Activated T-helper 1 cell treated with Interleukin-2 at 50 U/mL for 16 hours (primary cell): ENCODE measurements at places on chromosomes 7 and 10.

DNA sequence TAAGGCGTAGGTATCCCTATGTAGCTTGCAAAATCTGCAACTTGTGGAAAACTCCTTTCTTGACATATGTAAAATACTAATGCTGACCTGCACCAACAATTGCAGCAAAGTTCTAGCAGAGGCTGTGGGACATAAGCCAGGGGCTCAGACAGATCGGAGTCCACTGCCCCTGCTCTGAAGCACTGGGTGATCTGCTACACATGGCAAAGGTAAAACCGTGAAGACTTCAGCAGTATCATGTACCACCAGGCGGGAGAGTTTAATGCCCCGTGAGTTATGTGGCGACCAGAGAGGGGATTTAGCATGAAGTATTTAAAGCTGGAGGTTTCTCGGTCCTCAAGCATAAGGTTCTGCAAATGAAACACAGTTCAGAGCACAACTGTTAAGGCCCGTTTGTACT, 76.4 kb downstream of the ABCC2 start:
- DNase-seq: no peak

GRCh38 chr7:44062180-44062902, 3.0 kb downstream of the PGAM2 start:
- DNase-seq: no peak

- no peak for DNase-seq
Measured at GRCh38 chr10:13213163-13213562, 21.0 kb downstream of the UCMA start.

DNA sequence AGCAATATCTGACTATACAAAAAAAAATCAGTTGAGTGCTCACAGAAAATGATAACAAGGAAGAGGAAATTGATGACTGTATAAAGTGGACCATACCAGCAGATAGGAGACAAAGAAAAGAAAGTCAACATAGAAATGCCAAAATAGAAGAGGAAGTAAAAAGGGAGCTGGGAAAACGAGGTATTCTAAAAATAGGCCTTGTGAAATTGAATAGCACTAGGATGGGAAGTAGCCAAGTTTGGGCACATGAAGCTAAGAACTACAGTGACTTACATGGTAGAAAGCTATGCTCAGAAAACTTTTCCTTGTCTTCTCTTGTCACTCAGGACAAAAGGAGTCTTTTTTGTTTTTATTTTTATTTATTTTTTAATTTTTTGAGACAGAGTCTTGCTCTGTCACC, 76.2 kb upstream of the APBB1IP start:
- no peak for DNase-seq

- no peak for DNase-seq
Measured at GRCh38 chr10:17801507-17801906, 7.6 kb upstream of the MRC1 start.

DNA sequence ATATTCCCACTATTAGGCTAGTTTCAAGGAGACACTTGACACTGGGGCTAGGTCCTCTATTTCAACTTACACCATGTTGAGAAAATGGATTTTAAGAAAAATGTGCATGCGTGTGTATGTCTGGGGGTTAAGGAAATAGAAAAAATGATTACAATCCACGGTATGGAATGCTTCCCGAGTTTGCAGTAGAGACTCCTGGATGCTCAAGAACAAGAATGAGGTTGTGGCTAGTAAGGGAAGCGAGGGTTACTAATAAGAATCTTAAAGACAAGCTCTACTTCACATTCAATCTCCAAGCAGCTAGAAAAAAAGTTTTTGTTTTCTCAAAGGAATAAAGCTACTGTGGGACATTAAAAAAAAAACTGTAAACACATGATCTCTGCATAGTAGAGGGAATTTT, 54.7 kb downstream of the ANK3 start:
- DNase-seq: no peak

GRCh38 chr10:85946713-85947326, 419.8 kb downstream of the GRID1 start:
- no peak for DNase-seq

DNA sequence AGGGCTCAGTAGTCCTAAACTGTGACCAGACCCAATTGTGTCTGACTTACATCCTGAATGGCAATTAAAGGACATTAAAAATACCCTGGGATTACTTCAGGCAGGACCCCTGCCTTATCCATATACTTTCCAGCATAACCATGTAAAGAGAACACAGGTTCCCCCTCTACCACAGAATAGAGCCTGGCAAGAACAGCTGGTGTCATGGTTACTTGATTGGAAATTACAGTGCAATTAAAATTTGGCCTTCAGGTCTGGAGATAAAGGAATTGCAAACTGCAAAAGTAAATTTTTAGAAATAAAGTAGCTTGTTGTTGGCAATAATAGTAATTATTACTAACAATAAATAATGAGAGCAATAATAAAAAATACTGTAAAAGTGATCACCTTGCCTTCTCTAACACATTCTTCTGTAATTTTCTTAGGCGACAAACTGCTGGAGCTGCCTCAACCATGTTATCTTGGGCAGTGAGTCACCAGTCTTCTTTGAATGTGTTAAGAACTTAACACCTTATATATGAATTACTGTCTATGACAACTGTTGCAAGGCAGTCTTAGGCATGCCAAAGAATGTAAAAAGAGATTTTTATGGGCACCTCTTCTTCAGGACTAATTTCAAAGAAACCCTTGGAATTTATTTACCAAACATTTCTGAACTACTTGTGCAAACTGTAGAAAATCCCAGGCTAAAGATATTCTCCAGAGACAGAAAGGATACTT, 53.7 kb downstream of the HIBADH start:
- no peak for DNase-seq

DNA sequence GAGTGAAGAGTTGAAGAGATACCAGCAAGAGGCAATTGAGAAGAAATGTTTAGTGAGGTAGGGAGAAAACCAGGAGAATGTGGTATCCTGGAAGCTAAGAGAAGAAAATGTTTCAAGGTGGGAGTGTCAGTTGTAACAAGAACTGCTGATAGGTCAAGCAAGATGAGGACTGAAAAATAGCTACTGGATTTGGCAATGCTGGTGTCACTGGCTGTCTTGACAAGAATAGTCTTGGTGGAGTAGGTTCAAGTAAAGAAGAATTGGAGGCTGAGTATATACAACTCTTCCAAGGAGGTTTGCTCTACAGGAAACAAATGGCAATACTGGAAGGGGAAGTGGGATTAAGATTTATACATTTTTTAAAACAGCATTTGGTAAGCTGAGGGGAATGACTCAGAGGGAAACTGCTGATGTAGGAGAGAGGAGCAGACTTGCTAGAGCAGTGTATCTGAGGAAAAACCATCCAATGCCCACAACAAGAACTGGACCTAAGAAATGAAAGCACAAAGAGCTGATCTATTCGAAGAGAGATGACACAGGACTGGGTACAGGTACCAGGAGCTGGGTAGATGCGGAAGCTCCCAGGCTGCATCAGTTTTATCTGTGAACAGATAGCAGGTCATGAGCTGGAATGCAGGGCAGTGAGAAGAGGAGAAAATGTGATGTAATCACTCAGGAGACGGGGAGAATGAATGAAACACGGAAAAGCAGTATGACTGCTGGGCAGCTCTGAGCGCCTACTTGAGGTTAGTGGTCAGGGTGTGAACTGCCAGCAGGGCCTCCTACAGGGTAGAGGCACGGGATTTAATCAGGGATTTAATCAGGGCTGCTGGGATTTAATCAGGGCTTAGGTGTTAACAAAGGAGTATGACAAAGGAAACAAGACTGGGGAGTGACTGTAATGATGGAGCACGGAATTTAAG, 34.5 kb downstream of the FAM25A start:
- no peak for DNase-seq

DNA sequence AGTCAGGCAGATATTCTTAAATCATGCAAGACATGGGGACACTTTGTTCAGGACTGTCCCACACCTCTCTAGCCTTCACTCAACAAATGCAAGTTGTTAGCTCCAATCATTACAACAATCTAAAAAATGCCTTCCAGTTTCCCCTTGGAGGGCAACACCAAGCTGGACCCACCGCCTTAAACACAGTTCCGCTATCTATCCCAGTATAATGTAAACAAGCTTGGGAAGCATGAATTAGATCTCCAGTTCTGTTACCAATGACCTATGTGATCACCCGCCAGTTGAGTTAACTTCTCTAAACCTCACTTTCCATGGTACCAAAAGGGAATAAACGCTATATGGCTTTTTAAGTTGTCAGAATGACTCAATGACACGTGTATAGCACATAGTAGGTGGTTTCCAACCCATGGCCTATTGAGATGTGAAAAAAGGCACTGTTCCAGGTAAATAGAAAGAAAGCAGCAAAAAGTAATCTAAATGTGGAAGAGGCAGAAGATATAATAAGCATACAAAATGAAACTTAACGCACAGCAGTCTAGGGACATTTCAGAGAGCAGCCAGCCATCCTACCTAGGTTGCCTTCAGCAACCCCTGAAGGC, 2.4 kb upstream of the REEP3 start:
- DNase-seq: no peak

DNA sequence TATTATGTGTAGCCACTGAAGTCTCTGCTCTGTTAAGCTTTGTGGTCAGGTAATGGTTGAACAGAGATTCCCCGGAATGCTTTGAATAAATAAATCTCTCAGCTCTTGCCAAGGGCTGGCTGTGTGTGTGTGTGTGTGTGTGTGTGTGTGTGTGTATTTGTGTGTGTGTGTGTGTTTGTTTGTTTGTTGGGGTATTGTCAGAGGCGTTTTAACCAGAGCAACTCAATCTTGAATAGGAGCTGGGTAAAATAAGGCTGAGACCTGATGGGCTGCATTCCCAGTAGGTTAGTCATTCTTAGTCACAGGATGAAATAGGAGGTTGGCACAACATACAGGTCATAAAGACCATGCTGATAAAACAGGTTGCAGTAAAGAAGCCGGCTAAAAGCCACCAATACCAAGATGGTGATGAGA, 256.2 kb upstream of the CACNA2D1 start:
- DNase-seq: no peak

- DNase-seq: no peak
Measured at GRCh38 chr7:44267719-44268421, 57.5 kb downstream of the CAMK2B start.

DNA sequence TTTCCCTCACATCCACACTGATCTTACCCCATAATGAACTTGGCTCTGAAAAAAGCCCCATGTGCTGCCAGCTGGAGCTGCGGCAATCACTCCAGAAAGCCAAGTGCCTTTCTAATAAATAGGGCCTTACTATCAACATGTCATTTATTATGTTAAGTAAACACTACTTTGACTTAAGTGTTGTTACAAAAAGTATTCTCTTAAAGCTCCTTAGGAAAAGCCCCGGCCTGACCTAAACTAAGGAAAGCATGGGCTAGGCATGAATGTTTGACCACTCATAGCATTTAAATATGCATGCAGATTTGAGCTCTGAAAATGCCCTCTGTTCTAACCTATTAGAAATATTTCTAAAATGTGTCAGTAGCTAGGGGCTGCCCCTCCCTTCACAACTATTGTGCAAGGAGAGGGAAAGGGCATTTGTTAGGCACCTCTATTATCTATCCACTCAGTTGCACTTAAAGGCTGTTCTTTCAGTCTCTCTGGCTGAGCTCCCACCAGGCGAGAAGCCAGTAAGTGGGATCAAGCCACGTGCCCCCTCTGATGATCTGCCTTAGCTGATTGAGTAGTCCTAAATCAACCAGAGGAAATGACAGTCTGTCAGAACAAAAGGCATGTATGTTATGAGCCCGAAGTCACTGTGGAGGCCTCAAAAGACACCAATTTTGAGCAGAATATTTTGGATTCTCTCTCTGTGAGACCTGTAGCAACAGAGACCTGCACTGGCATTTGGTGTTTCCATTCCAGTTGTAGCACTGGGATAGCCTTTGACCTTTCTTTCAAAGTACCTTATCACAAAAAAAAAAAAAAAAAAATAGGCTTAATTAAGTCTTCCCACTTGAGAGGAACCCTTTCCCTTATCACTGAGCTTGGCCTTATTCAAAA, 77.1 kb downstream of the ITGB8 start:
- no peak for DNase-seq

DNA sequence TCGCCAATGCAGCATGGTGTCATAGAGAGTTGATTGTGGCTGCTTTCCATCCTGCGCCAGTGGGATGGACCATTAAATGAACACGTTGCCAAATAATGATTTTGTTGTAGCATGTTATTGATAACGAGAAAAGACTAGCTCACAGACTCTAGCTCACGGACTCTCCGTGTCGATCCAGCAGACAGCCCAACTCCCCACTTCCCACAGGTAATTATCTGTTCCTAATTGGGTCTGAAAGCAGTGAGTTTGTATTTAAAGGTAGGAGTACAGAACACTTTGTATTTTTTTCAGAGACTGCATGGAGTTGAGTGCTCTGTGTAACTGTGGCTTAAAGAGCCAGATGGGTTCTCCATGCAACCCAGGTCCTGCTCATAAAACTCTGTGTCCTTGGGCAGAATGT, 1250.5 kb downstream of the TYW1 start:
- DNase-seq: no peak
